Hematopoietic multipotent progenitor cell (in vitro differentiated cells): ENCODE measurements at places on chromosomes 12 and 14.

- no peak for DNase-seq
Measured at GRCh38 chr12:120705618-120706017, 4.6 kb upstream of the UNC119B start.

GRCh38 chr12:93884794-93885460, 207.8 kb downstream of the CRADD start:
- DNase-seq, result no peak

DNA sequence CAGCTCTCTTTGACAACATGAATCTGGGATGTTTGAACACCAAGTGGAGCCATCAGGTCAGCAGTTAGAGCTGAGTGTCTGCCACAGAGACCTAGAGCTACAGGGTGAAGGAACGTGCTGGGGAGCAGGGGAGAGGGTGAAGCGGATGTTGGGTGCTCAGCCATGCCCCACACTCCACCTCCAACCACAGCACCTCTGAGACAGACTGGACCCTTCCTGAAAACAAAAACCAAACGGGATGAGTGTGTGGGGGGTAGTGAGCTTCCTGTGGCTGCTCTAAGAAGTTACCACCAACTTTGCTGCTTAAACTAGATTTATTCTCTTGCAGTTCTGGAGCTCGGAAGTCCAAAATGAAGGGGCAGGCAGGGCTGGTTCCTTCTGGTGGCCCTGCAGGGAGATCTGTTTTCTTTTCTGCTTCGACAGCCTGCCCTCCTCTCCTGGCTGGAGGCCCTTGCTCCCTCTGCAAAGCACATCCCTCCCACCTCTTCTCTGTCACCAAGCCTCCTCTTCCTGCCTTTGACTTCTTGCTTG, 5.6 kb upstream of the GOLGA3 start:
- peak; percentile 14 for DNase-seq

DNA sequence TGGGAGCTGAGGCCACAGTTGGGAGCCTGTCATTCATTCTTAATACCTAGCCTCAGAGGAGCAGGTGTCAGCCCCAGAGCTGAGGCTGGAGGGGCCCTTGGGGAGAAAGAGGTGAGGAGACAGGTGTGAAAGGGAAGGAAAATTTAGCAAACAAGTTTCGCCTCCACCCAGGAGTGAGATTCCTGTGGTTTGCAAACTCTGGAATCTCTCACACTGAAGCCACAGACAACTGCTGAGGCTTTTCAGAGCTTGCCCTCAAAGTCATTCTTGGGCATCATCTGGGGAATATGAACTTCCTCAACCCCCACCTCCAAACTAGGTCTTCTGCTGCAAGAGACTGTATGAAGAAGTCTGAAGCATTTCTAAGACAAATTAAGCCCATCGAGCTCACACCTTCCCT, 589.5 kb upstream of the TBX3 start:
- DNase-seq, result no peak

DNA sequence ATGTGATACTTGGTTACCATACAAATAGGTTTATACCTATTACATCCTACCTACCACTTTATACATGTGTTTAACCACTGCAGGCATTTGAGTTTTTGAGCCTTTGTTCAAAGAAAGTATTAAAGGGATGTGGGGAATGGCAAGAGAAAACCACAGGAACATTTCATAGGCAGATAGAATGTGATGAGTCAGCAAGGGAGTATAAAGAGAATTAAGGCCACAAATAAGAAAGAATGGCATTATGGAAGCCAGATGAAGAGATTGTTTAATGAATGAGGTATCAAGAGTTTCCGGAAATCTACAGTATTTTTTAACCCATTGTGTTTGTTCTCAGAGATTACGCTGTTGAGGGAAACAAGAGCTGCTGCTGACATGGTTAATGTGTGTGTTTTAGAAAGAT, 66.9 kb downstream of the METTL25 start:
- DNase-seq, result no peak

- no peak for DNase-seq
Measured at GRCh38 chr12:18320976-18321375, 59.7 kb downstream of the PIK3C2G start.

DNA sequence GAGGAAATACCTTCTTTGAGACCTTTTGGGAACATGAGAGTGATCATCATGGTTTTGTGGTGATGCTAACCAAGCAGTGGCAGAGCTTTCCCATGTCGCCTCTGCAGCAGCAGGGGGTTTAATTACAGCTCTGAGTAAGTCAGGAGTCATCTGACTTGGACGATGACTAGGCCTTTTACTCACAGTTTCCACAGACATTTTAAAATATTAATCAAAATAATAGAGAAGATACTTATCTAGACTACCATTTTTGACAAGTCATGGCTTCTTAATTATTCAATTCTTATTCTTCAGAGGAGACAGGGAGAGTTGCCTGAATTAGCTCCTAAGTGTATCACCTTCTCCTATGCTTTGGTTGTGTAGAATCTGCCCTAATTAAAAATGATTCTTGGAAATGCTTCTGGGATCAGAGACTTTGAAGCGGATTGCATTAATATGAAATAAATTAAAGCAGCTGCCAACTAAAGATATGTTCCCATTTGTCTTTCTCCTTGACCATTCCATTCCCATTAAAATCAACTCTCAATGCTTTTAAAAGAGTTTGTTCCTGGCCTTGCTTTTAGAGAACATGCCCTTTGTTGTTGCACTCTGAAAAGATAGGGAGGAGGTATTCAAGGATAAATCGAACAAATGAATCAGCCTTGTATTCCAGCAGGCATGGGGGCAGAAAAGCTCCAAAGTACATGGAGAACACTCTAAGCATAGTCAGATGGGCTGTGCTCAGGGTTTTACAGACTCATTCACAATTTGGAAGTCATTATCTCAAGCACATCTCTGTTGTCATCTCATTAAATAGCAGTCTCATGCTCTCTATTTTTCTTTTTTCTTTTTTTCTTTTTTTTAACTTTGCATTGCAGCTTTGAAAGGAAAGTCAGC, 7.7 kb upstream of the IFNG-AS1 start:
- DNase-seq, result no peak

DNA sequence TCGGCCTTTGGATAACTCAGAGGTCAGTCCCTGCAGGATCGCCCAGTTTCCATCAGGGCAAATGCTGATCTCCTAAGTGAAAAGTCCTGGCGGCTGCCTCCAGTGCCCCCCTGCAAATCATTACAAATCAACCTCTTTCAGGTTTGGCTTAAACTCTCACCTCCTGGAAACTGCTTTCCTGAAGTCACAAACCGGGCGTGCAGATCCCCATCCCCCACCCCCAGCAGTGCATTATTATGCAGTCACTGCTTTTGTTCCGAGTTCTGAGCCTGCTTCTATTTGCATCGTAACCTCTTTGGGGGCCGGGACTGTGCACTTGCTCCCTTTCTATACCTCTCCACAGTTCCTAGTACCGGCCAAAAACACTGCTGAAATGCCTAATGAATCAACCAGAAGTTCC, at the start of gene USP44:
Gene USP44 (minus strand): TSS at position 172 of the 400 bp plus-strand sequence. CDS start 17,220 bp downstream, outside the sequence.
- no peak for DNase-seq

DNA sequence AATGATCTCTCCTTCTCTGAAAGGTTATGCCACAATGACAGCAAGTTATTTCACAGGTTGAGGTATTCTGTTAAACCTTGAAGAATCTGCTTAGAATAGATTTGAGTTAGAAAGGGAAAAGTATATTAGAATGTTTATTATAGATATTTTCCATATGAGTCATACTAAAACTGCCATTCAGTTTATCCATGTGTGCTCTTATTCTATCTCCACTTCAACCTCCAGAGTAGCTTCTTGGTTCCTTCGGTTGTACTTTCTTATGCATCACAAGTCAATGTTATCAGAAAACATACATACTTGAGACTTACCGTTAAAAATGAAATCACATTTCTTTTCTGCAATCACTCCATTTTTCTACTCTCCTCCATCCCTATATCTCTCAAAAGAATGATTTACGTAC, 197.7 kb downstream of the BCAT1 start:
- no peak for DNase-seq

GRCh38 chr12:61137677-61138414, 1122.4 kb upstream of the USP15 start:
- no peak for DNase-seq

- DNase-seq, result no peak
Measured at GRCh38 chr14:91290986-91291385, 46.5 kb upstream of the GPR68 start.

DNA sequence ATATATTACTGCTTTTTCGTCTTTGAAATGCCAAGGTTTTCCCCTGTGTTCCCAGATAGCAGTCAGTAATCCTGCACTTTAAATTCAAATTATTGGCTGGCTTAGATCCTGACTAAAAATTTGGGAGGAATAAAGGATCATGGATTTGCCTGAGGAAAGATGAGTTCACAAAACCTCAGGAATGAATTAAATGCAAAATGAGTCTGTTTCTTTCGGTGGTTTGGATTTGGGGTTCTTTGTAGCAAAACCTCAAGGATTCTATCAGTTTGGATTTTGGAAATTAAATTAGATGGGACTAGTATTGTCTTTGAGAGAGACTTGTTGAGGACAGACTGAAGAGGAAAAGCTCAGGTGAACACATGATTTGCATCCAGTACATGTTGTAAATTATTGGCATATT, 36.1 kb downstream of the PPFIBP1 start:
- DNase-seq, result no peak

GRCh38 chr12:114355389-114356088, 50.4 kb downstream of the TBX5 start:
- DNase-seq, result no peak
